Endodermal cell (in vitro differentiated cells): ENCODE measurements at places on chromosomes 12 and 14.
A peak's percentile ranks its signal among the peaks of the same experiment; 100 is the strongest.

- no peak for DNase-seq
Observed at GRCh38 chr12:32507942-32508320, 108.6 kb downstream of the FGD4 start.

- no peak for DNase-seq
Observed at GRCh38 chr12:100371146-100371545, 14.3 kb downstream of the SLC17A8 start.

DNA sequence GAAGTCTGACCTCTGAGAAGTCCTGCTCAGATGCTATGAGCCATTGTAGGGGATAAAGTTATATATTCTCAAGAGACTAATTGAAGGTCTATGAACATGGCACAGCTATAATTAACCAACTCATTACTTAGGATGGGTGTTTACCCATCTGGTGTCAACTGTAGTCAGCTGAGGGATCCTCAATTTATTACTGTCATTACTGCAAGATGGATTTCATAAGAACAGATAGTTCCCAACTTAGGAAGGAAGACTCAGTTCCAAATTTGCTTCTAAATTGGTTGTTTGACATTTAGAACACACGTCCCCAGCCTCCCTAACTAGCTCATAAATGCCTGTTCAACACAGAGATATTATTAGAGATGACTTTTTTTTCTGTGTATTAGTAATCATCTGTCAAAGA is 81.4 kb downstream of the FRMD6 start:
- no peak for DNase-seq

DNA sequence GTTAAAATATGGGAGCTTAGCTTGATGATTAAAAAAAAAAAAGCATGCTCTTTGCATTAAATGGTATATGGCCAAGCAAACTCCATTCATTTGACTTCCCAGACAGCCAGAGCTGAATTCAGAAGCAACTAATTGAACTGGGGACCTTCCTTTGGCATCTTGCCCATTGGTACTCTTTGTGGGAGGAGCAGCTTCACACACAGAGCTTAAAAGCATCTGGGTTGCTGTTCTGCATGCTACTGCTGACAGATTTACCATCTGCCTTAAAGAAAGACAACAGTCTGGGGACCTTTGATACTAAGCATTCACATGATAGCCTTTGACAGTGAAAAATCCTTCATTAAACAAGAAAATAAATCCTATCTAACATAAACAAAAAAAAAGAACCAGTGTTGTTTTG is 977.9 kb downstream of the TMTC2 start:
- no peak for DNase-seq

DNA sequence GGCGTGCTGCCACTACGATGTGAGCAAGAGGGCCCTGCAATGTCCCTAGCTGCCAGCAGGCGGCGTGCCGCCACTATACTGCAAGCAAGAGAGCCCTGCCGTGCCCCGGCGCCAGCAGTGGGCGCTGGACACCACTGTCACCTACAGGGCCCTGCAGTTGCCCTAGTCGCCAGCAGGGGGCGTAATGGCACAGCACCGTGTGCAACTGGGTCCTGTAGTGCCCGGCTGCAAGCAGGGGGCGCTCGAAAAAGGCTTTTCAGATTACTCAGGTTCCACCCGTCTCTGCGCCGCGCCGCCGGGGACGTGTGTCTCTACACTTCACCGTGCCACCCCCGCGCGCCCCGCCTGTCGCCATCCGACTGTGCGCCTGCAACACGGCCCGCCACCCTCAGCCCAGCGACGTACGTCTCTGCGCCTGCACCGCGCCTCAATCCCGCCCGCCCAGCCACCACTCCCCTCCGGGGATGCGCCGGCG is 1356.9 kb downstream of the TMEM121 start:
- DNase-seq, result peak; percentile 48

DNA sequence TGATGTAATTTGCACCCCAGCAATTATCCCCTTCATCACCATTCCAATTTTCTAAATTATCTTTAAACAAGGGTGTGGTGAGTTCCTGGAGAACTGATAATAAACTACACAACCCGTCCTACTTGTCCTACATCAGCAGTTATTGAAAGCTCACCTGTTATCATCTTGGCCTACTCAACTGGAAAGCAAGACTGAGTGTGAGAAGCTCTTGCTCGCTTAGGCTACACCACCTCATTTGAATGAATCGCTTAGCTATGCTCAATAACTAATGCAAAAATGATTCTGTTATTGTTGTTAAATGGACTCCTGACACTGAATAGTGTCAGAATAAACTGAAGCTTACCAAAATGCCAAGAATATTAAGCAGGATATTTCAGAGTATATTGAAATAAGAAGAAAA is 115.4 kb upstream of the BTG1 start:
- DNase-seq, result no peak

DNA sequence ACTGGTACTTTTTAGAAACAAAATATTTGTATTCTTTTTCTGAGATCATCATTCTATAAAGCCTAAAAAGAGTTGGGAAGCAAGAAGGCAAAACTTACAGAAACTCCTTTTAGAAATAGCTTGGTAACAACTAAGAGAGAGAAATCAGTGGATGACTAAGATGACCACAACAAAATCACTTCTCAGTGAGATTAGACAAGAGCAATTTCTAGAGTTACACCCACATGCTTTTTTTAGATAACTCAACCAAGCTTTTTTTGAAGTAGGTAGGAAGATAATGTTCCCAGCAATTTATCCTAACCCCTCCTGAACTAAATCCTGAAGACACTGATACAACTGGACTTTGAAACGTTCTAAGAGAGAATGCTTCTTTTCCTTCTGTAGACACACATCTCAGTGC is 576.4 kb downstream of the SLC6A15 start:
- no peak for DNase-seq

DNA sequence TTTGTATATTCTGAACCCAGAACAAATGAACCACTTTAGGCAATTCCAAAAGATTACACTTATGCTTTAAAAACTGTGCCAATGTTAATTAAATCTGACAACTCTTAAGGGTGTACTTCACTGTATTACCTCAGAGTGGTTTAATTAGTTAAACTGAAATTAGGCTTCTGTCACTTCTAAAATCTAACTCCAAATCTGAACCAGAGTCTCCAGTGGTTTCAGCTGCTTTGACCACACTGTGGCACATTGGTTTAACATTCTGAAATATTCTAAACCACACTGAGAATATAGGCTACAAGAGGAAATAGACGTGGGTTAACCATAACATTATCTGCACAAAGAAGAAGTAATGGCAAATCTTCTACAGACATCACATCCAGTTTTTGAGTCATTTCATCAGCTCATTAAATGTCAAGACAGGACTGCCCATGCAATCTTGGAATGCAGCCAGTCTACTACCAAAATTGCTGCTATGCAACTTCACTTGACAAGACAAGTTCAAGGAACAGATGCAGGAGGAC is 94.8 kb downstream of the LRP6 start:
- no peak for DNase-seq

GRCh38 chr12:49783917-49784676 is 42.7 kb downstream of the TMBIM6 start:
- no peak for DNase-seq

- peak; percentile 53 for DNase-seq
Observed at GRCh38 chr12:1840981-1841425, 20.6 kb downstream of the LRTM2 start.

GRCh38 chr12:55612646-55613045 is 24.0 kb upstream of the OR10P1 start:
- no peak for DNase-seq

GRCh38 chr12:2168808-2169207 is 116.0 kb downstream of the CACNA1C start:
- no peak for DNase-seq

- DNase-seq, result no peak
Observed at GRCh38 chr12:80925237-80925636, 12.5 kb downstream of the LIN7A start.

DNA sequence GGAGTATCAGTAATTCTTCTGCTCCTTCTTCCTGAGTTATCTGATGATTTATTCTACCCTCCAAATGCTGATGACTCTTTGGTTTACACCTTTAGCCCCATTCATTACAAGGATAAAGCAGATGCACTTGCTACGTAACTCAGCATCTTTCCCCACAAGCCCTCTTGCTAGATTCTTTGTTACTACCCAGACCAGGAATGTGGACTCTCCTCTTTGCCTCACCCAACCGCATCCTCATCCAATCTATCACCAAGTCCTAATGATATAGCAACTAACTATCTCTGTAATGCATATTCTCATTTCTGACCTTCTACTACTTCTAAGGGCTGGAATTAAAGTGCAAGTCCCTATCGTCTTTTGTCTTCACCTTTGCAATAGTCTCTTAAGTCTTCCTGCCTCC is 9.2 kb downstream of the KRT1 start:
- no peak for DNase-seq

GRCh38 chr14:96917442-96917963 is 120.3 kb downstream of the VRK1 start:
- no peak for DNase-seq

DNA sequence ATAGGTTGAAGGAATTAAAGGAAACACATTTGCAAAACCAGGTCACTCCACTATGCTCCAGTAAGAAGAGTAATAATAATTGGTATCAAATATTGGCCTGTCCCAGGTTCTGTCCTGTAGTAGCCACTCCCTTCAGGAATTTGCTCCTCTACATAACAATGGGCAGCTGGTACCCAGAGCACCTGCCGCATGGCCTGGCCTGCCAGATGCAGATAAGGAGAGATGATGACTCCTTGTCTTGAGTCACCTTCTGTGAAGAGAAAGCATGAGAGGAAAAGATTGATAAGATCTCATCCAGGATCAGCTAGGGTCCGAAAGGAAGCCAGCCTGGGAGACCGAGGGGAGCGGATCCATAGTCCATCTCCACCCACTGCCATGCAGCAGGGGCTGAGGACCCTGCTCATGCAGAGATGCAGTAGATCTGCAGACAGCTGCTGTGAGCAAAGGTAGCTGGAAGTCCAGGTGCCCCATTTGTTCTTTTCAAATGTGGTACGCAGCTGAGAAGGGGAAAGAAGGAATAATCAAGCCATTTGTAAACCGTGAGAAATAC is 24.3 kb downstream of the VCPKMT start:
- no peak for DNase-seq

GRCh38 chr14:78848234-78848820 is 678.2 kb downstream of the NRXN3 start:
- peak; percentile 87 for DNase-seq

DNA sequence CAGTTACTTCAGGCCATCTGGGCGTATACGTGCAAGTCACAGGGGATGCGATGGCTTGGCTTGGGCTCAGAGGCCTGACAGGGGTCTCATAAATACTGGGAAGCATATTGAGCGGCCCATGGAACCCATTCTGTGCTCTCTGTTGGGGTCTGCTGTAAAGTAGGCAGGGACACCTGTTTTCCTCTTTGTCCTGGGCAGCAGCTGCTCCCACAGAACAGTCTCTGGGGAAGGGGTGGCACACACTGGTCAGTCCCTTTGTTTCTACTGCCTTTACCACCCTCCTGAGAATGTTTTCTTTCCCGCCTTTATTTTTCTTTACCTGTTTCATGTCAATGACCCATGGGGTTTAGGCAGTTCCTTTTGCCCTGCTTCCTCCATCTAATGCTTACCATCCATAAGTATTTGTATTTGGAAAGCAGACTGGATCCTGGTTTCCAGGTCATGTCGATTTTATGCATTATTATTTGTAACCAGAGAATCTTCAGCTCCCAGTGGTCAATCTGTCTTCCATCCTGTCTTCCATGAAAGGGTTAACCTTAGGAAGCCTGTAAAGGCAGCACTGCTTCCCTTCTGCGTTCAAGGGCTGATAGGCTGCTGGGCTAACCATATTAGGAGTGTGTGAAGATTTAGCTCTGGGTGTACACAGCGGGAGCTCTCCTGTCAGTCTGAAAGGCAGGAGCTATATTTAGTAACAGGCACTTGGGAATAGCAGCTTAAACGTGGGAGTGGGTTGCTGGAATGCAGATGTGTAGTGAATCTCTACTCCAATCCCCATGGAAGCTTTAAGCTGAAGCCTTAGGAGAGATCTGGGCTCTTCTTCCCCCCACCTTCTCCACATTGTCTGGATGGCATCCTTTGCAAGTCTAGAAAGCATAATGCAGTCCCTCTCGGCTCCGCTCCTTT is 124.0 kb downstream of the DYRK2 start:
- peak; percentile 96 for DNase-seq

DNA sequence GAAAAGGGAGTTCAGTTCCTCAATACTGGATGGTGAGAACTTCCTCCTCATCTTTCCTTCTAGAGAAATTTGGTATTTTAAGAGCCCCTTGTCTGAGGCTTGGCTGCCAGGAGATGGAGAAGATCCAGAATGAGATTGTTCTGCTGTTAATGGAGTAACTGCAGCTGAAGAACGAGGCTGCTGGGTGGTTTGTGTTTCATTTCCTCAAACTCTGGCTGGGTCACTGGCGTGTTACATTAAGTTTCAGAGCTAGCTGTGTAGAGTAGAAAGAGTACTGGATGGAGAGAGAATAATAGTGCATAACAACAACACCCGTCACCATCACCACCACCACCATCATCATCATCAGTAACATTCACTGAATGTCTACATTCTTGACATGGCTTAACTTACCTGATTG is 325.0 kb upstream of the TBX3 start:
- DNase-seq, result no peak

DNA sequence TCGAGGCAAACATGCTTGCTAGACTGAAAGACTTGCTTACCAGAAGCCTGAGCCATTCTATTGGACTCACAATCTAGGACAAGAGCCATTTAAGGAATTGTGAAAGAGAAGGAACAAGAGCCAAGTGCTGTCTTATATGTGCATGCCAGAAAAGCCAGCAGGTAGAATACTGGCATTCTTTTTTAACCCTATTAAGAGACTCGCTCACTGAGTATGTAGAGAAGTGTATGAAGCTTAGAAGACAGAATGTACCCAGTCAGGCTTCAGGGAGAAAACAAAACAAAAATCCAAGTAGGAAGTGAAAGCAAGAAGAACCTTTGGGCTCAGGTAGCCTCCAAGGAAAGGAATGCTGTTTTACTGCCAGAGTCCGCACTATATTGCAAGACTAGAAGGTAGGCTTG is 65.9 kb downstream of the DCAF5 start:
- no peak for DNase-seq

DNA sequence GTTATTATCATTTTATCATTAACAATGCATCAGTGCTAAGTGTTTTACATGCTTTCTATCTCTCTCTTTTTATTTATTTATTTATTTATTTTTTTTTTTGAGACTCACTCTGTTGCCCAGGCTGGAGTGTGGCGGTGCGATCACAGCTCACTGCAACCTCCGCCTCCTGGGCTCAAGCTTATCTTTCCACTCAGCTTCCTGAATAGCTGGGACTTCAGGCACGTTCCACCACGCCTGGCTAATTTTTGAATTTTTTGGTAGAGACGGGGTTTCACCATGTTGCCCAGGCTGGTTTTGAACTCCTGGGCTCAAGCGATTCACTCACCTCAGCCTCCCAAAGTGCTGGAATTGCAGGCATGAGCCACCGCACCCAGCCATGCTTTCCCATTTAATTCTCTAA is 3.9 kb upstream of the BTG1 start:
- peak; percentile 22 for DNase-seq

GRCh38 chr14:68548194-68549076 is 244.4 kb downstream of the ZFP36L1 start:
- peak; percentile 56 for DNase-seq

DNA sequence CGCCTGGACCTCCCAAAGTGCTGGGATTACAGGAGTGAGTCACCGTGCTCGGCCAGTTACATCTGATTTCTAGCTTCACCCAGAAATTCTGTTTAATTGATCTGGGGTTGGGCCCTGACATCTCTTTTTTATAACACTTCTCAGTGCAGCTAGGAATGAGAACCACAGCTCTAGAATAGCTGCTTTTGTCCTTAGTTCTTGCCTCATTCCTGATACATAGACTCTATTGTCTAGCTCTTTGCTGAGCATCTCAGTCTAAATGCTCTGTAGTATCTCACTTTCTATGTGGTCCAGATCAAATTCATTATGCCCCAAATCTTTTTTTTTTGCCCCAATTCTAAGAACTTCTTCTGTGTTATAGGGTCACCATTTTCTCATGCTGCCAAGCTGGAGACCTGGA is 29.9 kb upstream of the FUT8 start:
- DNase-seq, result no peak

GRCh38 chr12:13537623-13538022 is 341.1 kb downstream of the EMP1 start:
- no peak for DNase-seq
